ENCODE measurements at places on chromosomes 11 and 22.

GRCh38 chr11:63961608-63962412 is 12.6 kb upstream of the COX8A start:
- no peak for DNase-seq

DNA sequence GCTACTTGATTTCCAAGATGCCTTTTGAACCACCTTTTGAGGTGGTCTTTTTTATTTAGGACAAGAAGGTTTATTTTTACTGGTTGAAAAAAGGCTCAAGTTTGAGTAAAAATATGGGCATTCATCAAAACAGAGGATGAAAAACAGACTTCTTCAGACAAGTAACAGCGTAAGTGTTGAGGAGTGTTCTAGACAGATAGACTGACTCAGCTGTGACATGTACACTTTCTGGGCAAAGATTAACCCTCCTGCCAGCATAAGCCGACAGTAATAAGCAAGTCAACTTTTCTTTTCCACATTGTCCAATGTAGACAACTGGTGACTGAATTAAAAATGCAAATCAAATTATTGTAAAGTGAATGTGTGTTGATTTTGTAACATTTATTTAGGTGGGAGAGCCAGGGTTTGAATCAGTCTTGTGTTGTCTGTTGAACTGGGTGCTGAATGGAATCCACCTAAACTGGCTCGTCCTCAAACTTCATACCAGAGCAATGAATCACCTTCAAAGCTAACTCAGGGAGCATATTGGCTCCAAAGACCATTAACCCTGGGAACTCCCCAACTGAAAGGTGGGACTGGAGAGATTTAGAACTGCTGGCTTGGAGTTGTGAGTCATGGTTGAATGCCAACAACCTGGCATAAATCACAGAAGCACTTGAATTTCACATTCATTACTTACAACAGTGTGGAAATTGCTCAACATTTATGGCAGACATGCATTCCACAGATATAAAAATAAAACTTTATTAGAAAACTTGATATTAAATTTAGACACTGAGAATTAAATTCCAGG is 377.0 kb downstream of the ETS1 start:
- no peak for DNase-seq

DNA sequence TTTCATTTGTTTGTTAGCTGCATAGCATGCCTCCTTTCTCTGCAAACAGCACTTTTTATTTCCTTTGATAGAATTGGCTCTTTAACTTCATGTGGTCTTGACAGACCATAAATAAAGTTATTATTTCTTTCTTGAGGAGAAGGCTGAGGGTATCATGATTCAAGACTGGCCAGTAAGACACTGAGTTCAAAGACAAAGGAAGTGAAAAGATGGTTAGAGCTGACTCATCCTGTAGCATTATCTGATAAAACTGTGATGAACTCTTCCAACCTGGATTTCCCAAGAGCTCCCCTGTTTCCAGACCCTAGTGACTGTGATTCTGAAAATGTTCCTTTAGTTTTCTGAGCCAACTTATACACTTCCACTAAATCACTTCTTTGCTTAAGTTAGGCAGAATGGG is 179.3 kb upstream of the FAT3 start:
- DNase-seq, result no peak

GRCh38 chr11:92960886-92961285 is 8.6 kb upstream of the MTNR1B start:
- no peak for DNase-seq

GRCh38 chr22:50008151-50009040 is 4.2 kb downstream of the IL17REL start:
- DNase-seq, result no peak

DNA sequence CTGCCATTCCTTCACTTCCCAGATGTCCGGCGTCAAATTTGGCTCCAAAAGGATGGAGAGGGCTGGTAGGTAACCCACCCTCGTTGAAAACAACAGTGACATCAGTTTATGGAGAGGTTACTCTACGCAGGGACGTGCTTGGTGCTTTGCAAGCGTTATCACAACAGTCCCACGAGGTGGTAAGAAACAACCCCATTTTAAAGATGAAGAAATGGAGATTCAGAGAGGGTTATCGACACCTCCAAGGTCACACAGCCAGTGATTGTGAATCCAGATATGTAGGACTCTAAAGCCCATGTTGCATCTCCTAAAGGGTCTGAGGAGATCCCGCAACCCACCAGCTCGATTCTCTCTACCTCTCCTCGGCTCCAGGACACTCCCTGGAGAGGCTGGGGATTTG is 773 bp downstream of the MIAT start:
- DNase-seq, result no peak

- no peak for DNase-seq
These were observed 77.4 kb downstream of the NAV2 start for GRCh38 chr11:19789835-19790710.

DNA sequence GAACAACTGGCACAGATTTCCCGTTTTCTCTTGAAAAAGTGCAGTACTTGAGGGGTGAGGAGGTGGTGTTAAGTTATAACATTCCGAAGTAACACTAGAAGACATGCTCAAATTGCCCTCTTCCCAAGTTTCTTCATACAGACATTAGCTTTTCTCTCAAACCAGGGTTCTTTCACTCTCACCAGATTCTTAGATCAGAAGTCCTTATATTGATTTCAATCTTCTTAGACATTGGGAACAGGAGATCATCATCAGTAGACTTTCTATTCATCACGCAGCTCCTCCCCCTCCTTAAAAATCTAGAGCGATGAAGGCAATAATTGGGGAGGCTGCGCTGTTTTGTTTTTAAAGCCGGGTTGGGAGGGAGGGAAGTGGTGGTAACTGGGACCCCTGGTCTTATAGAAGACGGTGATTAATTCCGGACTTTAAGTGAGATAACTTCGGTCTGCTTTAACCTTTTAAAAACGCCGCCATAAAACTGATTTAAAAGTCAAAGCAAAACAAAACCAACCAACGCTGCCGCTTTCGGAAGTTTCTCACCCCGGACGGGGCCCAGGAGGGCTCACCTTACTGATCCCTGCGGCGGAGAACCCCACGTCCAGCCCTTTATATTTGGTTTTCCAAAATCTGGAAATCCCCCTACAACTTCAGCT is 665 bp downstream of the USP28 start:
- DNase-seq, result no peak

DNA sequence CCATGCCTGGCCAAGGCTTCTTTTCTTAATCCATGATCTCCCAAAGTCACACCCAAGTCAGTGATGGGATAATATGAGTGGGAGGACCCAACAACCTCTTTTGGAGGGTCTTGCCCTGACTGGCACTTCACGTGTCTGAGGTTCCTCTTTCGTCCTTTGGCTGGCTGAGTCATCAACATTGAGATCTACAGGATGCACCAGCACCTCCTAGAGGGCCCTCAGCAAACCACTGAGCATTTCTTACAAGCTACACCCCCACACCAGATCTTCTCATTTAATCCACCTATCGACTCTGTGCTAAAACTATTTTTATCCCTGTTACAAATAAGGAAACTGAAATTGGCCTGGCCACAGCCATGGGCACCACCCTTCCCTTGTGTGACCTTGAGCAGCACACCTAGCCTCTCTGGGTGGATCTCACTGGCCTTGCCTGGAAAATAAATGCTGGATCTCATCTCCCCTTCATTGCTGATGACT is 63.4 kb downstream of the FLI1 start:
- DNase-seq, result peak; percentile 73

DNA sequence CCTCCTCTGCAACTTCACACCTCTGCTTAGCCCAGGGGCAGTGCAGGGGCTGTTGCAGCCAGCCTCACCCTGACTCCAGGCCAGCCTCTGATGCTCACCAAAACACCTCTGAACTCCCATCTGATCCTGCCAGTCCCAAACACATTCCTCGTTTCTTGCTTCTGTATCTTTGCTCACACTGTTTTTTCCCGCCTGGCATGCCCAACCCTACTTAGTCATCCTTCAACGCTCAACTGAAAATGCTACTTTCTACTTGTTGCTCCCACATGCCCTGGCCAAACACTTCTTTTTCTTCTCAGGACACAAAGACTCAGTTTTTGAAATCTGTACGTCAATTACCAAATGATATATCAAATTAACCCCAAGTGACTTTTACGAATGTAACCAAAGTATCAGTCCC is 140.8 kb upstream of the ZBED5 start:
- DNase-seq, result no peak

DNA sequence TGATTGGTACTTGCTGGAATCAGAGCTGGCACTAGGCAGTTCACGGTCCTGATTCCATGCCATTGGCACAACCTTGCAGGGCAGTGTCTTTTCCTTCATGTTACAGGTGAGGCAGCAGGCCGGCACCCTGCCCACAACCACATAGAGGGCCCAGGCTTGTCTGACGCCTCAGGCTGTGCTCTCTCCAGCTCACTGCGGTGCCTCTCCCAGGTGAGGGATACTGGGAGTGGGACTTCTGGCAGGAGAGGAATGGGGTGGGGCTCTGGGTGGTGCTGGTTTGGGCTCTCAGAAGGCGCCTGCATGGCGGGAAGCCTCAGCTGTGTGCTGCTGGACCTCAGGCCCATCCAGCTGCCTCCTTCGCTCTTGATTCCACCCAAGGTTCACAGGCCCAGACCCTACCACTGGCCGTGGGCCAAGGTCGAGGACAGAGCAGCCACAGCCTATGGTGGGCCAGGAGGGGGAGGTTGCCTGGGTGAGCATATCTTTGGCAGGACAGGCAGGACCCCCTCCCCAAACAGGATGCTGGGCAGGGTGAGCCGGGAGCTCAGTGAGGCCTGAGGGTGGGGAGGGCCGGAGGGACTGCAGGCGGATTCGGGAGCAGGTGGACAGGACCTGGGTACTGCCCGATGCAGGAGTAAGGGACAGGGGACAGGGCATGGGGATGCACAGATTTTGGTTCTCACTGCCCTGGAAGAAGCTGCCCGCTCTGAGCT is 7.0 kb upstream of the MPPED1 start:
- no peak for DNase-seq

GRCh38 chr22:41401781-41402648 is 20.3 kb downstream of the TEF start:
- DNase-seq, result no peak

DNA sequence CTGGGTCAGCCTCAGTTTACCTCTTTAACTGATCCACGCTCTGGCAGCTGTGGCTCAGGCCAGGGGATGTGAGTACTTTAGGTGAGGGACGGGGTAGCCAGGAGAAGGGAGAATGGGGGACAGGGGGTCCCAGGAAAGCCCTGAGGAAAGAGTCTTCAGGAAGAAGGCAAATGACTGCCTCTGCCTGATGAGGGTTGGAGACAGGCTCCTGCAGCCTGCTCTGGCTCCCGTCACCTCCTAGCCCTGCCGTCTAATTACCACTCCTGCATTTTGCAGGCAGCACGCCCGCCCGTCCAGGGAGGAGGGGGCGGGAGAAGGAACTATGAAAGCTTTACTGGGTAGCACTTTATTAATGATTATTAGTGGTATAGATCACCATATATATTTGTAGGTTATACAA is 116.6 kb downstream of the CEP164 start:
- DNase-seq, result no peak

- no peak for DNase-seq
These were observed 16.1 kb upstream of the OR51M1 start for GRCh38 chr11:5367448-5368074.

DNA sequence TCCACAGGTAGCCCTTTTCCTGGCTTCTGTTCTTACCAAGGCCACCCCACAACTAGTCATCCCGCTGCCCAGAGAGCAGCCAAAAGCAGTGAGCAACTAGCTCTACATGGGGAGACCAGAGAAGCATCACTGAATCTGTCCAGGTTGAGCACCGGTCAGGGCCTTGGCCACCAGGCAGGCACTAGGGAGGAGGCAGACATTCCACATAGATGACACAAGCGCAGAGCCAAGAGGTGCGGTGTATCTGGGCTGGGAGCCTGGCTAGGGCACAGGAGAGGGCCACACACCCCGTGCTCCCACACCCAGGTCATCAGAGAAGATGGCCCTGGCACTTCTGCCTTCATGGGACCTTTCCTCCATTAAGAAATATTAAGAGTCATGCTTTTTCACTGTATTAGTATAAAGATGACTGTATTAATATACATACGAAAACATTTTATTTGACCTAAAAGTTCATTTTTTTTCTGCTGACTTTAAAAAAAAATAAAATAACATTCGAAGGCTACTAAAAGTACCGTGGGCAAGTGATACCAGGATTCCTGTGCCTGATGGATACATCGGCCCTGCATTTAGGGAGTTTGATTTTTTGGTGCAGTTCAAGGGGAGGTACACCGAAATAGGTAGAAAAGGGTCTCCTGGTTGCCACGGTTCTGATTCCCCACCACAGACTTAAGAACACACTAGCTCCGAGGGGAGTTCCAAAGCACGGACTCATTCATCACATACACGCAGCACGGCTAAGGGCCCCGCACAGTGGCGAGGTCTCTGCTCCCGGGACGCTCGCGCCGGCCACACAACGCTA is 1.2 kb downstream of the DGCR2 start:
- DNase-seq, result peak; percentile 35

- DNase-seq, result no peak
These were observed 12.1 kb downstream of the SERGEF start for GRCh38 chr11:18000760-18001159.

GRCh38 chr11:2814751-2815150 is 70.8 kb downstream of the CDKN1C start:
- DNase-seq, result no peak

GRCh38 chr11:127888386-127888785 is 699.0 kb downstream of the ETS1 start:
- no peak for DNase-seq

DNA sequence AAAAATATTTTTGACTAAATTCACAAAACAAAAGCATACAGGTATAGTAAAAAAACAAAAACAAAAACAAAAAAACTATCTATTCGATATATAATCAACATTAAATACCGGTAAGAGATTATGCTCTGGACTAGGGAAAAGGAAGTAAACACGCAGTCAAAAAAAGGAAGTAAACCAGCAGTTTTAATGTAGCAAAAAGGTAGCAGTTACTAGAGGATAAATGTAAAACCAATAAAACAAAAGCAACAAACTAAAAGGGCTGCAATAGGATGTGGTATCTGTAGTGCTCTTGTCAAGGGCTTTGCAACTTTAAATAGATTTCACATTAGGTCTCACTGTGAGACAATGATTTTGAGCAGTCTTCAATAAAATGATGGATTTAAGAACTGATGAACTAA is 2.4 kb downstream of the TRIM22 start:
- DNase-seq, result no peak

- DNase-seq, result no peak
These were observed 425.6 kb downstream of the SHANK2 start for GRCh38 chr11:70826541-70827335.

- DNase-seq, result no peak
These were observed 9.4 kb downstream of the HIPK3 start for GRCh38 chr11:33266393-33267215.

- no peak for DNase-seq
These were observed 25.4 kb downstream of the FXYD6 start for GRCh38 chr11:117851106-117851505.

DNA sequence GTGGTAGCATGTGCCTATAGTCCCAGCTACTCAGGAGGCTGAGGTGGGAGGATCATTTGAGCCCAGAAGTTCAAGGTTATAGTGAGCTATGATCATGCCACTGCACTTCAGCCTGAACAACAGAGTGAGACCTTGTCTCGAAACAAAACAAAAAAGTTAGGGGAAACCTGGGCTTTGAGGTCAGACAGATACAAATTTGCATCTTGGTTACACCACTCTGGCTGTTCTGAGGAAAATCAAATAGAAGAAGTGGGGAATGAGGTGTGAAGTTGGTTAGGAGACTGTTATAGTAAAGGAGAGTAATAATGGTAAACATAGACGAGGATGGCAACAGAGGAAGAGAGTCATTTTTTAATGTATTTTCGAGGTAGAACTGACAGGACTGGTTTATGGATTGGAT is 62.6 kb downstream of the PPME1 start:
- DNase-seq, result no peak

- DNase-seq, result no peak
These were observed 25.2 kb downstream of the GTF2H1 start for GRCh38 chr11:18347471-18348125.

GRCh38 chr11:121048464-121049233 is 24.7 kb downstream of the TBCEL start:
- no peak for DNase-seq

- no peak for DNase-seq
These were observed 13.7 kb downstream of the BIRC2 start for GRCh38 chr11:102360681-102361080.
